Panc1 (cell line): ENCODE measurements at places on chromosomes 12 and 14.
A peak's percentile ranks its signal among the peaks of the same experiment; 100 is the strongest.

DNA sequence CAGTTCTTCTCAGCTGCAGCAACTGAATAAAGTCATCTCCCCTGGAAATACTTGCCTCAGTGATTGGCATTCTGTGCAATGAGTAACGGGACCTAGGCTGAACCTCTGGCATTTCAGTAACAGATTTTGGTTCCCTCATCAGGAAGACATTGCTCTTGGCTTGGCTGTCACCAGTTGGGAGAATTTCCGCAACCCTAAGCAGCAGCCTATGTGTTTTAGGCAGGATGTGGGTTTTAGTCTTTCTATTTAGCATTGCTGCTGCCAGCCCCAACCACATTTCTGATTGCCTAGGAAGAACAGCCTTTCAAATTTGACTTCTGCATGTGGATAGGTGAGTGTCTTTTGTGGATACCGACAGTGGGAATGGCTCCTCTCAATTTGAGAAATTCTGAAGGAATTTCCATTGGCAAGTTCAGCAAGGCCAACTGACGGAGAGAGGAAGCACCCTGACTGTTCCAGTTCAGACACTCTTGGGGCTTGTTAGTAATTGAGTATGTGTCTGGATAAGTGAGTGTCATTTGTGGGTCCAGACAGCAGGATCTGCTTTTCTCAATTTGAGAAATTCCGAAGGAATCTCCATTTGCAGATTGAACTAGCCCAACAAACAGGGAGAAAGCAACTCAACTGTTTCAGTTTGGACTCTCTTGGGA lies 19.0 kb upstream of the CLEC2A start:
- no peak for DNase-seq

GRCh38 chr14:73239393-73240241 lies 2.3 kb downstream of the PAPLN start:
- DNase-seq: no peak

DNA sequence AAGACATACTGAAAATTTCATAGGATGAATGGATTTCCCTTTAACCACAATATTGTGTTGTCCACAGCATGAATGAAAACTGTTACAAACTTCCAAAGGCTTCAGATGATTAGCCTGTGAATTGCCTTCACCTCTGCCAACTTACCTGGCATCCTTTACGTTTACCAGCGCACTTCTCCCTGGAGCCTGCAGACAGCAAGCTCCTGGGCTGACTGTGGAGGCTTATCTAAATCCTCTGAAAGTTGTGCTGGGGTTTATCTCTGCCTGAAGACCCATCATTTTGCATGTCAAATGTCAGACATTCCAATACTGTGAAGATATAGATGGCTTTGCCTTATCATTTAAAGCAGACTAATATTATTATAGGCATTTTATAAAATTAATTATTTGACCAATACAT lies 403.0 kb downstream of the SYT1 start:
- no peak for DNase-seq

DNA sequence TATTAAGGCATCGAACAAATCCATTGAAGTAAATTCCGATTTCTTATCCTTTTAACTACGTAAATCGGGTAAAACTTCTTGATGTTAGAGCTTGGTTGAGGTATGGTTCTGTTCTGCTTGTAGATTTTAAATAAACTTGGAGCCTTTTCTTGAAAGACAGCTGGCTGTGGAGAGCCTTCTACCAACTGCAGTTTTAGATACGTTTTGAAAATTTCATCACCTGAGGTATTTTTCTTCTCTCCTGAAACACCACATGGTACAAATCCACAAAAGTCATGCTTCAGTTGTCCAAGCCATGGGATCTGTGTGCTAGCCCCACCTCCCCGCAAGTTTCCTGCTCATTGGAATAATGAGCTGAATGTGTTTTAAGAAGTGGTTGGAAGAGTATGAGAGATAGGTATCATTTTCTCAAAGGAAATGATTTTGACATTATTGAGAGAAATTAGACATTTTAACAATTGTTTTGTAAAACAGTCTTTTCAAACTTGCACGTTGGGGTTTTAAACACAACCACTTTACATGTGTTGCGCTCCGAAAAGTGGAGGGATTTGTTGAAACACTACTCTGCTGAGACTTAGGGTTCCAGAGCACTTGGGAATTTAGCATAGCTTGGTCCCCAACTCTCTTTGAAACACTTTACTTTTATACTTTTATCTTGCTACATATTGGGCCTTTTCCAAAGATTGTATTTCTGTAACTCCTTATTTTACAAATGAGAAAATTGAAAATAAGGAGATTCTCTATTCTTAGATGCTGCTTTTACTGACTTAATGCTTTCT lies 1.4 kb downstream of the PPM1A start:
- DNase-seq: peak; percentile 8

DNA sequence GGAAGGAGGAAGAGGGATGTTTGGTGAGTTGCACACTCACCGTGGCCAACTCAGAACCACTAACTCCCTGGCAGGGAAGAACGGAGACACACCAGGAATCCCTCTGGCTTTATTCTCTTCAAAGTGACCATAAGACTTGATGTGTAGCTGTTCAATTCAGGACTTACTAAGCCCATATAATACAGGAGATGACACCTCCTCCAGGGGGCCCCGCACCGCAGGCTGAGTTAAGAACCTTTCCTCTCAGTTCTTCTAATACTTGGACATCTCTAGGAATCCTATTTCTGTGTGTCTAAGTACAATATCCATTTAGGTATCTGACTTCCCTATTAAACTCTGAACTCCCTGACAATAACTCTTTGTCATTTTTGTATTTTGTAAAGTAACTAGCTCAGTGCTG lies 49.5 kb downstream of the DCAF4 start:
- DNase-seq: no peak

DNA sequence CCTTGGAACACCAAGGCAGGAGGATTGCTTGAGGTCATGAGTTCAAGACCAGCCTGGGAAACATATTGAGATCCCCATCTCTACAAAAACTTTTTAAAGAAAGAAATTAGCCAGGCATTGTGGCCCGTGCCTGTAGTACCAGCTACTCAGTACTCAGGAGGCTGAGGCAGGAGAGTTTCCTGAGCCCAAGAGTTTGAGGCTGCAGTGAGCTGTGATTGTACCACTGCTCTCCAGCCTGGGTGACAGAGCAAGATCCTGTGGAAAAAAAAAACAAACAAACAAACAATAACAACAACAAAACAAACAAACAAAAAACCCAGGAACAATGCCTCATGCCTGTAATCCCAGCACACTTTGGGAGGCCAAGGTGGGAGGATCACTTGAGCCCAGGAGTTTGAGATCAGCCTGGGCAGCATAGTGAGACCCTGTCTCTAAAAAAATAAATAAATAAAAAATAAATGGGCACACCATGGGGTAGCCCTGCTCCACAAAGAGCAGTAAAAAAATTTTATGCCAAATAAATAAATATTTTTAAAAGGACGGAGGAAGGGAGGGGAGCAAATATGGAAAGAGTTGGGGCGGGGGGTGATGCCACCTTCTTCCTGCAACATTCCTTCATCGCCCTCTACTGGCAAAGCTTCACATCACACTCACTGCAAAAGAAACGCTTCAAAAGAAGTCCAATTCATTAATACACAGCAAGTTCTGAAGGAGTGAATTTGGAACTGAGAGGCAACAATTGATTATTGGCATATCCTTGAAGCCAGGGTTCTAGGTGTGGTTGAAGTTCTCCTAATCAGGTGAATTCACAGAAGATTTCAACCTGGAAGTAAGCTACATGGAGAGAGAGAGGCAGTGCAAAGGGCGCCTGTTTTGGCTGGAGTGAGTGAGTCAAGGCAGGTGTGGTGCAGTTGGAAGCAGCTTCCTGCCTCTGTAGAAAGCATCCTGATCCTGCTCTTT lies 8.8 kb upstream of the GNPTAB start:
- DNase-seq: peak; percentile 57

DNA sequence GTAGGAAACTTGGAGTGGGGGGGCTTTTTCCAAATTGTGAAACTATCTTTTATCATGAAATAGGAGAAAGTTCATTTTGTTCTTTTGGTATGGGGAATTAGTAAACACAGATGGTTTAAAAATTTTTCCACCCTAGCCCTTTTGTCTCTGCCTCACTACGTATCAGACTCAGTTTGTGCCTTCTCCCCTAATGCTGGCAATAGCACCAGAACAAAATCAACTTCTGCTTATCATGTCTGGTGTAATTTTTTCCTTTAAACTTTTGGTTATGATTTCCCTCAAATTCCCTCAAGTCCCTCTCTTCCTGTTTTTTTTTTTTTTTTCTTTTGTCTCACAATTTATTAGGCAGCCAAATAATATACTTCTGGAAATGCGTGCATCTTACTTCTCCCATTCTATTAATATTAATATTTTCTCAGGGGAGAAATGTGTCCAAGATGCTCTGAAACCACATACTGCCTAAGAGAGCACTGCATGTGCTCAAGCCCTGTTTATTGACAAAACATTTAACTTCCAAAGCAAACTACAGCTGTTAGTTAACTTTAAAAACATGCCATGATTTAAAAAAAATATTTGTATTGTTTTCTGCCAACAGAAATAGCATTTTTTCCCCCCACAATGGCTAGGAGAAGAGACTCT lies 35.4 kb downstream of the TESPA1 start:
- DNase-seq: no peak

DNA sequence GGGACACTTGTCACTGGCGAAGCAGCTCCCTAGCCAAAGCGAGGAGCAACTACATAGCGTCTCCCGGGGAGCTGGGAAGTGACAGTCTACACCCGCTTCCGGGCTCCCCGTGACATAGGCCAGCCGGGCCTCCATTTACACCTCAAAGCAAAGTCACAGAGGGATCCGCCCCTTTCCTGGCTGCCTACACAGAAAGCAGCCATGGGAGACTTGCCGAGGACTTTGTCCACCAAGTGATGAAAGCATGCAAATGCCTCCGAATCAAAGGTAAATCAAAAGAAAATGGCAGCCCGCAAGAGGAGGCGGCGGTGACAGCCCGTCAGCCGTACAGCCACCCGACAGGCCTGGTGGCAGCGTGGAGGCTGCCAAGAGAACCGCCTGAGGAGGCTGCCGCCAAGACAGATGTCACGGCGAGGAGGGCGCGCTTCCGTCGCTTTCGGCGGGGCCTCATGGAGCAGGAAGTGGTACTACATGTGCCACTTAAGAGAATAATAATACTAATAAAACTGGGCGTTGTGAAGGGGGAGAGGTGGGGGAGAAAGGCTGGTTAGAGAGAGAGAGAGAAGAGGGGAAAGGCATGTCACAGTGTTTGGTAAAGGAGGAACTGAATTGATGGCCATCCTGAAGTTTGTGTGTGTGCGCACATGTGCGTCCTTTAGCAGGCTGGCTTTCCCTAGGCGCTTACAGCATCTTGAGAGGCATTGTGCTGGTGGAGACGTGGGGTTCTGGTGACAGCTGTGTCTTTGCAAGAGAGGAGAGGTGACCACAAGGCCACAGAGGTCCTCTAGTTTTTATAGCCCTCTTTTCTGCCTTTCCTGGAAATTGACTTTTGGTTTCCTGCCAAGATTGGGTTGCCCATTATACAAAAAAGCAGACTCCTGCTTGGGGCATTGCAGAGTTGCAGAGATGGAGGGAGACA lies 661.7 kb downstream of the VRK1 start:
- no peak for DNase-seq

- no peak for DNase-seq
Measured at GRCh38 chr14:77965919-77966435, 166.1 kb downstream of the ADCK1 start.

DNA sequence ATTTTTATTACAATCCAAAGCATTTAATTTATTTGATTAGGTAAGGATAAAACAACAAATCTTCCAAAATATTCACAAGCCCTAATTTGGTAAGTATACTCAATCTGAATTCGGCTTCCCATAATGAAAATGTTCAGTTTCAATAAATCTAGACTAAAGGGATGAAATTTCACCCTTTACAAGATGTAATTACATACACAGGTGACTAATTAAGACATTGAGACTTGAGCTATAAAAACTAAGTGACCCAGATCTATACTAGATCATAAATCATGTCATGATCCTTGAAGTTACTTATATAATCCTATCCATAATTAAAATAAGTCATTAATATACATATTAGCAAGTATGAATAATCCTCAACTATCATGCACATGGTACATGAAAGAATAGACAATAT lies 36.6 kb downstream of the LRP6 start:
- no peak for DNase-seq

DNA sequence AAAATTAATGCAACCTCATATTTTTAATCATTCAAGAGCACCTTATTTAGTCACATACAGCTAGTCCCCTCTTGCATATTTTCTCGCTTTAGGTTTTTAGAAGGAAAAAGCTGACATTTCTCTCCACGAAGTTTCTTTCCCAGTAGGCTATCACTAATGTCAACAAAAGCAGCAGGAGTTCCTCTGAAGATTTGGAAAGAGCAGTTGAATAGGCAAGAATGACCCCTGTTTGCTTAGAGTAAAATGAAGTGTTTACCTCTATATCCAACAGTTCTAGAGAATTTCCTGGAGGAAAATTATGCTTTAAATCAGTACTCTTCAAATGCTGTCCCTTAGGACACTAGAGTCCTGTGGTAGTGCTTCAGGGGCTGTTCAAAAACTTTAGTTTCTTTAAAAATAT lies 188.1 kb upstream of the PRKD1 start:
- no peak for DNase-seq

DNA sequence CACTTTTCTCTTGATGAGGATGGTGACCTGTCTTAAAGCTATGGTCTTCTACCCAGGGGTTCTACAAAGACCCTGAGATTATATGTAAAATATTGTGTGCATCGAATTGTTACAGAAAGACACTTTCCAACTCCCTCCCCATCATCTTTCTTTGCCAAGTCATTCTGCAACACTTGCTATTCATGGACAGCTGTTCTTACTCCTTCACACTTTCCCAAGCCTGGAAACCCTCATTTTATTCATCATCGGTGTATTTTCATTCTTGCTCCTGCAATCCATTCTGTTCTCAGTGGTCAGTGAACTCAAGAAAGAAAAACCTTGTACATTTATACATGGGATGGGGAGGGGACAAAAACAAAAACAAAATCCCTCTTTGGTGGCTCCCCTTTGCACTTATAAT lies 90.5 kb upstream of the STXBP6 start:
- DNase-seq: no peak

DNA sequence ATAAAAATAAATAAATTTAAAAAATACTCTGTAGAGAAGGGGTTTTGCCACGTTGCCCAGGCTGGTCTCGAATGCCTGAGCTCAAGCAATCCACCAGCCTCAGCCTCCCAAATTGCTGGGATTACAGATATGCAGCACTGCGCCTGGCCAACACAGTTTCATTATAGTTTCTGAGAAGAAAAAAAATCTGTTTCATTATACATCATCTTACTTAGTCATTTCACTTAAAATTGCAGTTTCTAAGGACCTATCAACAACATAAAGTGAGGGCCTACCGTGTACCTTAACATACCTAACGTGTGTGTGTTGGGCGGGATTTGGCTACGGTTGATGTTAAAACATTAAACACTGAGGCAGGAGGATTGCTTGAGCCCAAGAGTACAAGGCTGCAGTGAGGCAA lies 28.3 kb downstream of the P2RX2 start:
- DNase-seq: no peak

GRCh38 chr14:102317564-102318248 lies 1.8 kb upstream of the ZNF839 start:
- DNase-seq: no peak

GRCh38 chr14:64910847-64911495 lies 3.3 kb upstream of the CHURC1 start:
- DNase-seq: no peak

DNA sequence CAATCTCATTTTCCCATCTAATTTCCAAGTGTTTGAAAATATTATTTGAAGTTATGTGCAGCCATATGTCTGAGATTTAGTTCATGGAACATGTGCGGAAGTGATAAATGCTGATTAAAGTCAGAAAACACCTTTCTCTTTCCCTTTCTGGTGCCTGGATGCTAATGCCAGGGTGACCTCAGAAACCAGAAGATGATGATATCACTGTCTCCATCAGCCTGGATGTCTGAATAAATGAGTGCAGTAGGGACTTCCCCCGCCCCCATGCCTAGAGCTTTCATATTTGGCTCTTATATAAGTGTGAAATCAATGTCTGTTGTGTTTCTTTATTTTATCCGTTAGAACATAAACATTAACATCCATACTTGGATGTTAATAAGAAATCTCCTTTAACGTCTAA lies 261.9 kb upstream of the LRIG3 start:
- DNase-seq: no peak
